ENCODE measurements at places on chromosomes 6 and 20. TPM values are rescaled to one million over a fixed set of nuclear protein-coding genes. Genes with fewer than 3 reads are reported as not detected.

DNA sequence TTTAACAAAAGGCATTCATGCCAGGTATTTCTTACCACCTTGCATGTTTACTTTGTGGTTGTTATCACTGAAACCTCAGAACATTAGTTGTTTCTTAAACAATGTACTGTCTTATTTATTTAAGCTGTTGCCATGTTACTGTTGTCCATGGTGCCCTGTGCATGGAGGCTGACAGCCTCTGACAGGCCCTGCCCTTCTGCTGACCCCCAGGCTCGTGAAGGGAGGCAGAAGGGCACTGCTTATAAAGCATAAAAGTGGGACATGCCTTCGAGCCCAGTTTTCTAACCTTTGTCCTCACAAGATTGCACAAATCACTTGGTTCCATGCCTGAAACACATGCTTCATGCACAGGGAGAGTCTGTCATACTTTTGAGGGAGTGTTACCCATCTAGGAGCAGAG, 46.7 kb upstream of the CLIC5 start:
- no peak for DNase-seq

DNA sequence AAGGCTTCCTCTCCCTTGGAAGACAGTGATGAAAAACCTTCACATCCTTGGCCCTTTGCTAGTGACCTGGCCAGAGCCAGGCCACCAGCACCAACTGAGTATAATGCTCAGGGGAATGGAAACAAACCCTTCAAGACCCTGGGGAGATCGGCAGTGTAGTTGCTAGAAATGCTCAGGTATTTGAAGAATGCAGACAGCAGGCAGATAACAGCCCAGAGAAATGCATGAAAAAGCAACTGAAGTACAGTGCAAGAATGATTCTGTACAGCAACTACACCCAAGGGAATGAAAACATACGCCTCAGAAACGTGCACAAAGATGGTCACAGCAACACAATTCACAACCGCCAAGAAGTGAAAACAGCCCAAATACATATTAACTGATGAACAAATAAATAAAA, 41.1 kb downstream of the PPP1R3G start:
- DNase-seq, result no peak

GRCh38 chr6:117549611-117550010, 52.7 kb downstream of the GOPC start:
- no peak for DNase-seq

CD109 gene
- polyA plus RNA-seq, result 12.4 TPM

NOL7 gene
- polyA plus RNA-seq, result 97.3 TPM
